ENCODE measurements at places on chromosomes 5 and 9. TPM values are rescaled to one million over a fixed set of nuclear protein-coding genes. Genes with fewer than 3 reads are reported as not detected.
A peak's percentile ranks its signal among the peaks of the same experiment; 100 is the strongest.

GRCh38 chr5:90932052-90932699 lies 373.6 kb downstream of the ADGRV1 start:
- H3K4me3 ChIP-seq, result no peak overlapping the region
- peaks cover 9% of the 10 kb centered on the region for H3K4me1 ChIP-seq
- H3K27me3 ChIP-seq, result no peaks in the 10 kb centered on the region
- no peak for DNase-seq

DNA sequence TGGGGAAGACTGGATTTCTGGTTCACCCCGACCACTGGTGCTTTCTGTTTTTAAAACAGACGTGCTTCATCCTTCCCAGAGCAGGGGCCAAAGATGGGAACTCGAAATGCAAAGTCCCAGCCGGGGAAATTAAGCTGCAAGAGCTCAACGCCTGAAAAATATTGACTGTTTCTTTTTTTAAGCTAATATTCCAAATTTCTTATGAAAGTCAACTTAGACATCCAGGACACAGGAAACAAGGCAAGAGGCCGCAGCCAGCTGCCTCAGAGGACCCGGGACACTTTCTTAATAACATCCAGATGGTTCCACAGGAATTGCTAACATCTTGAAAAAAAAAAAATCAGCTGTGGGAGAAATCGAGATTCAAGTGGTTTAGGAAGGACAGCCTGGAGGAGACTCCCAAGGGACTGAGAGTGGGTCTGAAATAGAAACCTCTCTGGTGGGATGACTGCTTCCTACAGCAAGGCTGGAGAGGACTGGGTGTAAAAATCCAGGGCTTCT lies 144.9 kb downstream of the FGF1 start:
- peaks cover 23% of the 10 kb centered on the region for H3K4me1 ChIP-seq
- no peaks in the 10 kb centered on the region for H3K36me3 ChIP-seq
- H3K27ac ChIP-seq, result peak overlapping the region; percentile 70
- DNase-seq, result no peak
- no peaks in the 10 kb centered on the region for H3K27me3 ChIP-seq

- no peaks in the 10 kb centered on the region for H3K36me3 ChIP-seq
- H3K4me3 ChIP-seq, result no peak overlapping the region
- peak; percentile 10 for DNase-seq
- H3K27me3 ChIP-seq, result no peaks in the 10 kb centered on the region
These were observed 62.0 kb upstream of the ZNF354B start for GRCh38 chr5:178797546-178798440.

DNA sequence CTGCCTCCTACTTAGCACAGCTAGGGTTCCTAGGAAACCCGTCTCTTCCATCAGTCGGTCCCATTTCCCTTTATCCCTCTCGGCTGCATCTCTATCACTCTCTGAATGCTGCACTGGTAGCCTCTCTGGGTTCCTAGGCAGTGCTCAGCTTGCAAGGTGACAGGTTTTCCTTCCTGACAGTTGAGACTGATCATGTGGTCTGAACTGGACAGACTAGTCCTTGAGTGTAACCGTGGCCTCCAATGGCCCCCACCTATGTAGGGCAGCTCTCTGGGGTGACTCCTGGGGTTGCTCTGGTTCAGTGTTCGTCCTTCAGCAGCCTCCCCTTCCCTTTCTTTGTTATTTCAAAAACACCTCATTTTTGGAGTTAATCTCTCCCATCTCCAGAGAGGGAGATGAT lies 3.8 kb downstream of the TMEM8B start:
- peaks cover 26% of the 10 kb centered on the region for H3K4me1 ChIP-seq
- no peaks in the 10 kb centered on the region for H3K27me3 ChIP-seq
- peak overlapping the region; percentile 49 for H3K27ac ChIP-seq
- H3K36me3 ChIP-seq, result no peaks in the 10 kb centered on the region
- DNase-seq, result no peak

DNA sequence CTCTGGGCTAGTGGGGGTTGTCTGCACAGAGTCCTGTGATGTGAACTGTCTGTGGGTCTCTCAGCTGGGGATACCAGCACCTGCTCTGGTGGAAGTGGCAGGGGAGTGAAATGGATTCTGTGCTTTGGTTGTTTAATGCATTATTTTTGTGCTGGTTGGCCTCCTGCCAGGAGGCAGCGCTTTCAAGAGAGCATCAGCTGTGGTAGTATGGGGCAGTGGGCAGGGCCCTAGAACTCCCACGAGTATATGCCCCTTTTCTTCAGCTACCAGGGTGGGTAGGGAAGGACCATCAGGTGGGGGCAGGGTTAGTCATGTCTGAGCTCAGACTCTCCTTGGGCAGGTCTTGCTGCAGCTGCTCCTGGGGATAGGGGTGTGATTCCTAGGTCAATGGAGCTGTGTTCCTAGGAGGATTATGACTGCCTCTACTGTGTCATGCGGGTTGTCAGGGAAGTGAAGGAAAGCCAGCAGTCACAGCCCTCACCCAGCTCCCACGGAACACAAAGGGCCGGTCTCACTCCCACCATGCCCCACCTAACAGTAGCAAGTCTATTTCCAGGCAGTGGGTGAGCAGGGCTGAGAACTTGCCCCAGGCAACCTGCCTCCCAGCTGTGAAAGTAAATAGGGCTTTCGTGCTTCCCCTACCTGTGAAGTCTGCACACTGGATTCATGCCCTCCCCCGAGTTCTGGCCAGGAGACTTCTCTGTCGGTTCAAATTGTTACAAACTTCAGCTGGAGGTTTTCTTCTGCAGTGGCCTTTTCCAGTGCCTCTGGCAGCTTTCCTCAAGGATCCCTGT lies 25.7 kb upstream of the FAM81B start:
- DNase-seq, result no peak
- H3K4me1 ChIP-seq, result no peaks in the 10 kb centered on the region
- no peak overlapping the region for H3K27ac ChIP-seq
- H3K36me3 ChIP-seq, result no peaks in the 10 kb centered on the region
- H3K4me3 ChIP-seq, result no peak overlapping the region
- H3K27me3 ChIP-seq, result no peaks in the 10 kb centered on the region

DNA sequence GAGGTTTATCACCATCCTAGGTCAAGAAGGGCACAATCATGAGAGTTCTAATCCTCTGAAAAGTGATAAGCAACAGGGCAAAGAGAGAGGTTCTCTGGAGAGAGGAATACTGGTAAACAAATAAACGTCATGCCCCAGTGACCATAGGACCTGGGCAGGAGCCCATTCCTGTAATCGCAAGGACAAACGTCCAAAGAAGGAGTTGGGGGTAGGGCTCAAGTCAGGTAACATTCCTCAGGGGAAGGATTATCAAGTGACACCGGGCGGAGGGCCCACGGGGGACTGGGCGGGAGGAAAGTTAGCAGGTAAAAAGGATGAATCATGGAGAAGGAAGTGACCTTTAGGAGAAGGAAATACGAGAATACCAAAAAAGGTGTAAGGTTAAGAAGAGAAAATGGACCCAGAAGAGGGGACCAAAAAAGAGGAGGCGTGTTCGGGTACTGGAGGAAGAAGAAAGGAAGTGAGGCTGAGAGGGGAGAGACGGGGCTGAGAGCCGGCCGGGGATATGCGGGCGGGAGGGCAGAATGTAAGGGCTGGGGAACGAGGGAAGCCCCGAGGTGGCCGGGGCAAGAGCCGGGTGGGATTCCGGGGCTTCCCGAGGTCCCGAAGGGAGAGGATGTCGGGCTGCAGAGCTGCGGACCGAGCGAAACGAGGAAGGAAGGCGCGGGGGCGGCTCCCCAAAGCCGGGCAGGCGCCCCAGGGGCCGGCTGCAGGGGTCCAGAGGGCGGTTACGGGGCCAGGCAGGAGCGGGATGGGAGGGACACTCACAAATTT lies 583 bp downstream of the DIAPH1 start:
- peaks cover 31% of the 10 kb centered on the region for H3K36me3 ChIP-seq
- DNase-seq, result peak; percentile 88
- H3K27ac ChIP-seq, result peak overlapping the region; percentile 95
- H3K4me3 ChIP-seq, result peak overlapping the region; percentile 95
- no peaks in the 10 kb centered on the region for H3K27me3 ChIP-seq
- H3K4me1 ChIP-seq, result peaks cover 27% of the 10 kb centered on the region

Gene FCN2
- not detected for total RNA-seq

Gene SLC36A2
- total RNA-seq, result not detected

Gene EDIL3
- 42.4 TPM for total RNA-seq
